ENCODE measurements at places on chromosomes 1 and 21.
A peak's percentile ranks its signal among the peaks of the same experiment; 100 is the strongest.

GRCh38 chr1:71778940-71779339, 503.4 kb downstream of the NEGR1 start:
- no peak for DNase-seq

- no peak for DNase-seq
Observed at GRCh38 chr1:25031601-25031965, 101.5 kb upstream of the RUNX3 start.

GRCh38 chr1:234897390-234897749, 231.3 kb downstream of the TOMM20 start:
- no peak for DNase-seq

DNA sequence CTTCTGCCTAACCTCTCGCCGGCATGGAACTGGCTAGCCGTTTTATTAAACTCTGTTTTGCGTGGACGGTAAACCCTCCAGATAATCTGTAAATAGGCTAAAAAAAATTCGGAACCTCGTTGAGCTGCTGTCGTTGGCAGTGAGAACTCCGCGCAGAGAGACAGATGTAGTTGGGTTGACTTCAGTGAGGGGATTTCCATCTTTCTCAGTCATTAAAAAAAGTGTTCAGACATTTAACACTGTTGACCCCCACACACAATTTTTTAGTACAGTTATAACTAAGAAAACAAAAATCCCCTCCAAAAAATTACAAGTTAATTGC, 464 bp downstream of the PARK7 start:
- peak; percentile 35 for DNase-seq

- peak; percentile 3 for DNase-seq
Observed at GRCh38 chr1:56094168-56094567, 485.2 kb downstream of the PLPP3 start.

GRCh38 chr1:7528386-7529198, 242.5 kb upstream of the VAMP3 start:
- DNase-seq: no peak

DNA sequence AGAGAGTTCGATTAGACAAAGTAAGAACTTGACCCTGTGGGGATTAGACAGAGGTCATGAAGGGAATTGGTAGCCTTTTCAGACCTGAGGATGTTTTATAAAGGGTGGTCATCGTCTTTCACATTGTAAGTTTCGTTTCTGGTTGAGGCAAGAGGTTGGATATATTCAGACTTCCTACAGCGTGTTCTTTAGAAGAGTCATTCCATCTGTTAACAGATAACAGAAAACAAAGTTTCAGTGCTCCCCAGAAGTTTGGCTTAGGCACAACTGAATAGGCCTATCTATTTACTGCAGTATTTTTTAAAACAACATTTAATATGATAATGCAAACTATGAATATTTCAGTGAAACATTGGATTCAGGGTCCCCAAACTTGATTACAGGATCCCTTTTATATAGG, 17.1 kb upstream of the IVNS1ABP start:
- no peak for DNase-seq

DNA sequence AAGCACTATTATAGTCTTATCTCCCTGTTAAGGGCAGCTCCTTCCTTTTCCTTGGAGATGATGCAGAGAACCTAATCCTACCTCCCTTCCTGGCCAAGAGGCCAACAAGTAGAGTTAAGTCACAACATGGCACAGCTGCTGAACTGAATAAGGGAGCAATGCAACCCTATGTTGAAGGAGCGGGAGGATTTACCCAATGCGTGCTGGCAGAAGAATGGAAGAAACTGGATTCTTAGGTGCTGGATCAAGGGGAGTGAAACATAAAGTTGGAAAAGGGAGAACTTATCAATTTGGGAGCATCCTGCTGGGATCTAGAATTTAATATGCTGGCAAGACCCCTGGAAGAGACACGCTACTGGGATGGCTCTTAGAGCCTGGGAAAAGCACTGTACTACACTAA, 12.0 kb upstream of the HUNK start:
- DNase-seq: no peak

- DNase-seq: no peak
Observed at GRCh38 chr1:118688891-118689290, 299.3 kb downstream of the TBX15 start.

- DNase-seq: no peak
Observed at GRCh38 chr21:45102391-45102932, 28.1 kb downstream of the ADARB1 start.

GRCh38 chr1:24199291-24199900, 12.3 kb upstream of the IFNLR1 start:
- DNase-seq: peak; percentile 33

DNA sequence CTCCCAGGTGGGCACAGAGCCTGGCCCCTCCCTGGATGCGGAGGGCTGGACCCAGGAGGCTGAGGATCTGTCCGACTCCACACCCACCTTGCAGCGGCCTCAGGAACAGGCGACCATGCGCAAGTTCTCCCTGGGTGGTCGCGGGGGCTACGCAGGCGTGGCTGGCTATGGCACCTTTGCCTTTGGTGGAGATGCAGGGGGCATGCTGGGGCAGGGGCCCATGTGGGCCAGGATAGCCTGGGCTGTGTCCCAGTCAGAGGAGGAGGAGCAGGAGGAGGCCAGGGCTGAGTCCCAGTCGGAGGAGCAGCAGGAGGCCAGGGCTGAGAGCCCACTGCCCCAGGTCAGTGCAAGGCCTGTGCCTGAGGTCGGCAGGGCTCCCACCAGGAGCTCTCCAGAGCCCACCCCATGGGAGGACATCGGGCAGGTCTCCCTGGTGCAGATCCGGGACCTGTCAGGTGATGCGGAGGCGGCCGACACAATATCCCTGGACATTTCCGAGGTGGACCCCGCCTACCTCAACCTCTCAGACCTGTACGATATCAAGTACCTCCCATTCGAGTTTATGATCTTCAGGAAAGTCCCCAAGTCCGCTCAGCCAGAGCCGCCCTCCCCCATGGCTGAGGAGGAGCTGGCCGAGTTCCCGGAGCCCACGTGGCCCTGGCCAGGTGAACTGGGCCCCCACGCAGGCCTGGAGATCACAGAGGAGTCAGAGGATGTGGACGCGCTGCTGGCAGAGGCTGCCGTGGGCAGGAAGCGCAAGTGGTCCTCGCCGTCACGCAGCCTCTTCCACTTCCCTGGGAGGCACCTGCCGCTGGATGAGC, 34.2 kb downstream of the TRIM11 start:
- DNase-seq: no peak

DNA sequence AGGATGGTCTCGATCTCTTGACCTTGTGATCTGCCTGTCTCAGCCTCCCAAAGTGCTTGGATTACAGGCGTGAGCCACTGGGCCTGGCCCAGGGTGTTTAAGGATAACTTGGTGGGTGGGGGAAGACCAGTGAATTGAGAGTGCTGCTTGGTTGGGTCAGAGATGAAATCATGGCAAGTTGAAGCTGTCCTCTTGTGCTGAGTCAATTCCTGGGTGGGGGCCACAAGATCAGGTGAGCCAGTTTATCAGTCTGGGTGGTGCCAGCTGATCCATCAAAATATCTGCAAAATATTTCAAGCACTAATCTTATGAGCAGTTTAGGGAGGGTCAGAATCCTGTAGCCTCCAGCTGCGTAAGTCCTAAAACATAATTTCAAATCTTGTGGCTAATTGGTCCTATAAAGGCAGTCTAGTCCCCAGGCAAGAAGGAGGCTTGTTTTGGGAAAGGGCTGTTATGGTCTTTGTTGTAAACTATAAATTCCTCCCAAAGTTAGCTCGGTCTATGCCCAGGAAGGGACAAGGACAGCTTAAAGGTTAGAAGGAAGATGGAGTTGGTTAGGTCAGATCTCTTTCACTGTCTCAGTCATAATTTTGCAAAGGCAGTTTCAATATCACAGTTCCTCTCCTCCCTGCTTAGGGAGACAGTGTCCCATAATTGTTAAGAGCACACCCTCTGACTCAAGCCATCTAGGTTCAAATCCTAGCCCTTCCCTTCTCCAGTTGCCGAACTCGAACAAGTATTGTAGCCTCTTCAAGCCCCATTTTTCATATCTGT, 66.8 kb upstream of the BACH1 start:
- no peak for DNase-seq

- DNase-seq: no peak
Observed at GRCh38 chr21:36908260-36908908, 58.1 kb downstream of the HLCS start.

GRCh38 chr1:229199261-229200243, 71.4 kb upstream of the RAB4A start:
- no peak for DNase-seq

- DNase-seq: peak; percentile 29
Observed at GRCh38 chr1:6509919-6510291, 18.4 kb upstream of the PLEKHG5 start.

DNA sequence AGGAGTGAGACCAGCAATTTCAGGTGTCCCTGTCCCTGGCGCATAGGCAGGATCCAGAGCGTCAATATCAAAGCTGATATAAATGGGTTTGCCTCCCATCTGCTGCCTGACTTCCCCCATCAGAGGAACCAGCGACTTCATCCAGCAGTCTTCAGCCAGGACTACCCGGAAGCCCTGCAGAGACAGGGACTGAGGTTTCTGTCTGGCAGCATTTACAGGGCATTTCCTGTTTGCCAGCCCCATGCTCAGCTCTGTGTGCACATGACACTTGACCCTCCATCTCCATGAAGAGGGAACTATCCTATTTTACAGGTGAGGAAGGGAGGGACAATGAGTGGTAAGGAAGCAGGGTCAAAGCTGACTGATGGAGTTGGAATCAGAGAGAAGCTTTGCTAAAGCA, 7.2 kb downstream of the AGMAT start:
- no peak for DNase-seq

DNA sequence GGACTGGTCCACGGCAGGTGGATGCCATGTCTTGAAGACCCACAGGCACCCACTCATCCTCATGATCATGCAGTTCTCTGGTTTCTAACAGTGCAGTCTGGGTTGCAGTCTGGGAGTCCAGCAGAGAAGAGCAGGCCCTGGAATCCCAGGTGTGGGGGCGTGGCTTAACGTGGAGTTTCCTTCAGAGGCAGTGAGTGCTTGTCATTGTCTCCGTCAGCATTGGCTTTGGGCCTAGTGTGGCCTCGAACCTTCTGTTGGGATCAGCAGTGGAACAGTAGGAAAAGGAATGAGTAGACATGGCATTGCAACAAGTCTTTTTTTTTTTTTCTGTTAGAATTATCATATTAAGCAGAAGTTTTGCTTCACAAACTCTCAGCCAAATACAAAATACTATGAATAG, 12.8 kb downstream of the LGALS8 start:
- no peak for DNase-seq

GRCh38 chr1:225772323-225772768, 5.3 kb upstream of the SRP9 start:
- DNase-seq: peak; percentile 69

DNA sequence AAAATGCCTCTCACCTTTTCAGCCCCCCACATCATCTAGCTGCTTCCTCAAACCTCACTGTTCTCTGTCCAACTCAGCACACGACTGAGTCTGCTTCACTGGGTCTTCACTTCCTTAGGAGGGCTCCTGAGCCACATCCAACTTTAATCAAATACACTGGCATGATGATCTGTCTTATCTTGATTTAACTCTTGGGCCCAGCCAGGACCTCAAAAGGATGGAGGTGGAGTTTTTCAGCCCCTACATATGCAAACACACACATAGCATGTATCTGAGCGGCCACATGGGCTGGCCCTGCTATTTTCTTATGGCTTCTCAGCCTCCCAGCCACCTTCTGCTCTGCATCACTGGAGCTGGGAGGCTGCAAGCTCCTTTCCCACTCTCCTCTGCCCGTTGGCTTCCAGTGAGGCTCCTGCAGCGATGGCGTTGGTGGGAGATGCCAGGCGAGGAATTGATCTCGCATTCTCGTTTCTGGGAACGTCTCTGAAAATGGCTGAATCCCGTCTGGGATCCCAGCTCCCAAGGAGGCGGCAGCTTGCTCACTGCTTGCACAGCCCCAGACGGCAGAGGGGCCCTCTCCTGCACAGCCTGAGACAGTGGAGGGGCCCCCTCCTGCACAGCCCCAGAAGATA, 1.8 kb upstream of the PRXL2B start:
- DNase-seq: no peak

DNA sequence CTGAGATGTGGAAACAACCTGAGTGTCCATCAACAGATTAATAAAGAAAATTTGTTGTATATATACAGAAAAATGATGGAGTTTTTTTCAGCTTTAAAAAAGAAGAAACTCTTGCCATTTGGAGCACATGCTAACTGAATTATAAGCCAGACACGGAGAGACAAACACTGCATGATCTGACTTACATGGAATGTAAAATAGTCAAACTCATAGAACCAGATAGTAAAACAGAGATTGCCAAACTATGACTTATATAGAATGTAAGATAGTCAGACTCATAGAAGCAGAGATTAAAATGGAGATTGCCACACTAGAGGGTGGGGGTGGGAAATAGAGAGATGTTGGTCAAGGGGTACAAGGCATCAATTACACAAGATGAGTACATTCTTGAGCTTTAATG, 1786.6 kb downstream of the PLA2G4A start:
- no peak for DNase-seq

GRCh38 chr1:92934395-92935378, 26.6 kb downstream of the DIPK1A start:
- no peak for DNase-seq

DNA sequence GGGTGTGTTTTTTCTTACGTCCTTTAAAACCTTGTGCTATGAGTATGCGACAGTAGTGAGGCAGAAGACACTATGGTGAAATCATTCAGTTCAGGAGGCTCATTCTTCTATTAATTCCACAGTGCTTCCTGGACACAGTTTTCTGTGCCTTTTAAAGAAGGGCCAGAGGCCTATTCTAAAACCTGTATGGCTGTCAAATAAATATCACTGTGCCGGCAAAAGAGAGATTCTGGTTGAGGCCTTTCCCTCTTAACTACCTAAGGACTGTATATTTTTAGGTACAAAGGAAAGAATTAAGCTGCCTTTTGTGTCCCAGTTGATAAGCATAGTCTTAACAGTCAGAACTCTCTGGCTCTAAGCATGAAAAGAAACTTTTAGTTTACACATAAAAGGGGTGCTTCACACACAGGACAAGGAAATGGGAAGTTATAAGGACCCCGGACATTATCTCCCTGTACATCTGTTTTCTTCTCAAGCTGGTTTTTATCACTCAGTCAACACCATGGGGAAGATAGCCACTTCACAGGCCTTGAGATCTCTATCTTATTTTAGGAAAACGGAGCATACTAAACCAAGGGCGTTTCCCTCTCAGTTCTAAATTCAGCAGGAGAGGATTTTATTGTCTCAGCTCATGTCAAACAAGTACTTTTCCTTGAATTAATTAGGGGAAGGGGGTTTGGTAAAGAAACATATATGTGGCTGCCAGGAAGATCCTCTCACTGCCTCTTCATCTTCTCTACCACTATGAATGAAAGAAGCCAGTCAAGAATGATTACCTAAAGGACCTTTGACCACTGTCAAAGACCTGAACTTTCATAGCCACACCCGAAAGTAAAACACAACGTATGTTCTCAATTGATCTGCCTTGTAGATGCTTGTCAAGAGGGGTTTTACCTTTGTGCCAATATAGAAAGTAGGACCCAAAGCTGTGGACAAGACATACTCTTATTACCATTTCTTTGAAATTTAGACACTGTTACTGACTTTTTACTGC, 71.4 kb upstream of the HSPA13 start:
- no peak for DNase-seq

GRCh38 chr21:31804008-31804394, 68.8 kb upstream of the HUNK start:
- no peak for DNase-seq

Measured in NCI-H524 (cell line).